ENCODE measurements at places on chromosomes 5 and 9. TPM values are rescaled to one million over a fixed set of nuclear protein-coding genes. Genes with fewer than 3 reads are reported as not detected.

- H3K27me3 ChIP-seq, result no peaks in the 10 kb centered on the region
- H3K36me3 ChIP-seq, result no peaks in the 10 kb centered on the region
- H3K27ac ChIP-seq, result no peak overlapping the region
- H3K4me1 ChIP-seq, result no peaks in the 10 kb centered on the region
- DNase-seq, result no peak
These were observed 247.1 kb downstream of the NFIB start for GRCh38 chr9:14066831-14067230.

DNA sequence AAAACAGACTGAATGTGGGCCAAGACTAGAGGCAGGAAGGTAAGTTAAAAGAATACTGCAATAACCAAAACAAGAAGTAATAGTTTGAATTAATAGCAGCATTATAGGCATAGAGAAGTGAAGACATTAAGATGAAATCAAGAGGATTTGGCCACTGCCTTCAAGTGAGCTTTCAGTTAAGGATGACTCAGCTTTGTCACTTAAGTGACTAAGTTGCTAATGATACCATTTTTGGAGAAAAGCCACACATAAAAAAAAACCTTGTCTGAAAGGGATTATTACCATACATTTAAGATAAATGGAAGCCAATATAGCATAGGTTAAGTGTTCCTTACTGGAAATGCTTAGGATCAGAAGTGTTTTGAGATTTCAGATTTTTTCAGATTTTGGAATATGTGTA lies 57.0 kb downstream of the ECPAS start:
- H3K4me1 ChIP-seq, result peaks cover 3% of the 10 kb centered on the region
- H3K27ac ChIP-seq, result peak overlapping the region; percentile 33
- H3K27me3 ChIP-seq, result no peaks in the 10 kb centered on the region
- H3K4me3 ChIP-seq, result no peak overlapping the region

DNA sequence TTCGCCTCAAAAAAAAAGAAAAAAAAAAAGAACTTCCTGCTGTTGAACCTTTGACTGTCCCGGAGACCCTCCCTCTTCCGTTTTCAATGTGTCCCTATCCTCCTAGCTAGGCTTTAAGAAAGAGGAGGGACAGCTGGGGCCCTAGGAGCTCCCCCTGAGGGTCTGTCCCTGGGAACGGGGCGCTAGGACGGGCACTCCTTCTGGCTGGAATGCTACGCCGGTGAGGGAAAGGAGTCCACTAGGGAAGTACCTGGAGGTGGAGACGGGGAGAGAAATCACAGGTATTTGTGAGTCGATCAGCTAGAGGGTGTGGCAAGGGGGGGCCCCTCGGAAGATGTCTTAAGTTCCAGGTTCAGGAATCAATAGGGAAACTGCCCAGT lies 4.6 kb downstream of the SIT1 start:
- H3K36me3 ChIP-seq, result peaks cover 33% of the 10 kb centered on the region
- no peaks in the 10 kb centered on the region for H3K27me3 ChIP-seq
- H3K27ac ChIP-seq, result peak overlapping the region; percentile 90

GRCh38 chr5:72268753-72269410 lies 51.2 kb downstream of the MRPS27 start:
- peaks cover 4% of the 10 kb centered on the region for H3K36me3 ChIP-seq
- no peak overlapping the region for H3K4me3 ChIP-seq
- no peaks in the 10 kb centered on the region for H3K27me3 ChIP-seq
- peaks cover 3% of the 10 kb centered on the region for H3K4me1 ChIP-seq
- no peak overlapping the region for H3K27ac ChIP-seq
- DNase-seq, result peak; percentile 29

The ACSL6 gene
- 34.6 TPM for total RNA-seq

GRCh38 chr9:107875571-107875980 lies 386.0 kb upstream of the KLF4 start:
- H3K4me3 ChIP-seq, result no peak overlapping the region
- H3K27ac ChIP-seq, result no peak overlapping the region
- H3K36me3 ChIP-seq, result no peaks in the 10 kb centered on the region
- no peaks in the 10 kb centered on the region for H3K4me1 ChIP-seq
- no peak for DNase-seq
- H3K27me3 ChIP-seq, result no peaks in the 10 kb centered on the region

The SPINK14 gene
- not detected for total RNA-seq

GRCh38 chr5:73282383-73282782 lies 109.4 kb downstream of the TMEM174 start:
- no peak overlapping the region for H3K27ac ChIP-seq
- H3K27me3 ChIP-seq, result peaks cover 27% of the 10 kb centered on the region
- no peak for DNase-seq
- no peaks in the 10 kb centered on the region for H3K4me1 ChIP-seq

DNA sequence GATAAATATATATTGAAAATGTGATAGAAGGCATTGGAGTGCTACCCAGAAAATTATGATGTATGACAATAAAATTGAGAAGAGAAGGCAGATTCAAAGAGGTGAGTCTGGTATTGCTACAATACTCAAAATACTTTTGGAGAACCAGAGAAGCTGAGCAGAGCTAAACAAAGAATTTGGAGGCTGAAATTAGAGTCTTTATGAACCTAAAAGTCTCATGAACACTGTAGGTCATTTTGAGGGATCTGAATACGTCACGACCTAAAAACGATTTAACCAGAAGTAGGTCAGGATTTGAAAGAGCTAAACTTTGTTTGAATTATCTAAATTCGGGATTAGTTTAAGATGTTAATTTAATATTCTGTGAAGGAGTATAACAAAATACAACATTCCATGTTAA lies 182.4 kb upstream of the CDH9 start:
- H3K4me1 ChIP-seq, result no peaks in the 10 kb centered on the region
- DNase-seq, result no peak
- H3K36me3 ChIP-seq, result no peaks in the 10 kb centered on the region
- H3K27me3 ChIP-seq, result no peaks in the 10 kb centered on the region

DNA sequence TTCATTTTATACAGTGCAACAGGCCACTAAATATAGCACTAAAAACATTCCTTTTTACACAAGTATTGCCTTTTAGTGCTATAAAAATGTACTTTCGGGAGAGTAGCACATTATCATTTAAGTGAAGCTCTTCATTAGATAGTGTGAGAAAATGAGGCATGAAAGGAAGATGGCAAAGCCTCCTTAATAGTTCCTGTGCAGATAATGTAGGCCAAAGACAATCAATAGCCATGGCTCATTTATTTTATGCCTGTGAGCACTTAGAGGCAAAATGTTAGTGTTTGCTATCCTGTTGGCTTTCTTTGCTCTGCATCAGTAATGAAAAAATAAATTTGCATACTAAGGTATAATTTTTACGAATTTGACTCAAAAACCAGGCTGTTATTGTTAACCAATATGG lies 929.5 kb upstream of the C9orf72 start:
- H3K27ac ChIP-seq, result no peak overlapping the region
- DNase-seq, result no peak

DNA sequence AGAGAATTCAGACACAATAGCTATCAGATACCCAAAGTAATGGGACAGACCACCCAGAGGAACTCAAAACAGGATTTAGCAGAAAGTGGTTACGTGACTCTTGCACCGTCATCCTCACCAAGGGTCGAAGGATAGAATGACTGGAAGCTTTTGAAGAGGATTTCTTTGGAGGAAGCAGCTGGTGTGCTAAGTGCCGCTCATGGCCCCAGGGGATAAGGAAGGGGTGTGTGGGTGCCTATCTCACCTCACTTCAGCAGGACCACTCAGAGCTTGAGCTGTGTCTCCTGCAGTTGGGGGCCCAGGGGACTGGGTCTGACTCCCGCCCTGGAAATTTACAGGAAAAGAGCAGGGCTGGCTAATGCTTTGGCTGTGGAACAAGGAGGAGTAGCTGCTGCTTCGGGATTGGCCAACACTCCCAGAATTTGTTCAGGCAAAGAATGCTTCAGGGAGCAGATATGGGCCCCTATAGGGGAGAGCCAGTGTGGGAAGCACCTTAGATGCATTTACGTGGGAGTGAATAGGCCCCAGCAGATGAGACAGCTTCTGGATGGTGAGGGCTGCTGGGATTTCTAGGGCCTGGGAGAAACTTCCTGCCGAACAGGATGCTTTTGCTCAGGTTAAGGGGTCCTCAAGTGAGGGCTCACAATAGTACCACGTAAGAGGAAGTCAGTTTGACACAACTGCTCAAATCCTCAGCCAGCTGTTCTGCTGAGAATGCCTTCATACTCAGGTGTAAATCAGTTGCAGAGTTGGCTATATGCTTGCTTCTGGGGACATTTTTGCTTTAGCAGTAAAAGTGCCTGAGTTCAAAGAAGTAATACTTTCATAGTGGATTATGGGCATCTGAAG lies 29.1 kb upstream of the TOMM5 start:
- no peak overlapping the region for H3K4me3 ChIP-seq
- no peaks in the 10 kb centered on the region for H3K36me3 ChIP-seq
- H3K27me3 ChIP-seq, result peaks cover 11% of the 10 kb centered on the region
- no peaks in the 10 kb centered on the region for H3K4me1 ChIP-seq
- DNase-seq, result no peak

DNA sequence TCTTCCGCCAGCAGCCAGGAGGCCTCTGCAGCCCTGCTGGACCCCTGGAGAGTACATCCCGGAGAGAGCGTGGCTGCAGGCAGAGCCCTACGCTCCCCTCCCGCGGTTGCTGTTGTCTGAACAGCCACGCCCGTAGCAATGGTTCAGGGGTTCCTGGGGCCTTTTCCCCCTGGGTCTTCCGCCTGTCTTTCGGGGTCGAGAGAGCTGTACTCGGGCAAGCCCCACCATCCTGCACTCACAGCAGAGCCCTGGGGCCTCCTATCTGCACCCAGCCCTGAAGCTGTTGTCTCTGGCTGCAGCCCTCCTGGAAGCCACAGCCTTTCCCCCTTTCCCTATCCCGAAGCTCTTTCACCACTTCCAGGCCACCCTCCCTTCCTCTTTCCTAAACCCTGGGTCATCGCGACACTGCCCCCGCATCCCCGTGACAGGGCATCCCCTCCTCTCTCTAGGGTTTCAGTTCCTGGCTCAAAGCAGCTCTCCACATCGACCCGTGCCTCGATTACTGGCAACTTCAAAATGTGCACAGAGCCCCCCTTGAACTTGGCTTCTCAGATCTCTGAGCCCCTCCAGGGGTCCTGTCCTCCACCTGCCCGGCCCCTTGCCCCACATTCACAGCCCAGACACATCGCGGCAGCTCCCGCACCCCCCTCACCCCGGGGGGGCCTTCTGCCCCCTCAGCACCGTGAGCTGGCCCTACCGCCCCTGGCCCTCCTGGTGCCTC lies 43.9 kb upstream of the CEP72 start:
- no peaks in the 10 kb centered on the region for H3K36me3 ChIP-seq
- DNase-seq, result no peak
- H3K27ac ChIP-seq, result no peak overlapping the region
- H3K27me3 ChIP-seq, result peaks cover 16% of the 10 kb centered on the region

- H3K36me3 ChIP-seq, result peaks cover 5% of the 10 kb centered on the region
- H3K4me3 ChIP-seq, result no peak overlapping the region
- peak overlapping the region; percentile 38 for H3K27ac ChIP-seq
- peaks cover 2% of the 10 kb centered on the region for H3K27me3 ChIP-seq
These were observed 7.2 kb upstream of the TMEM210 start for GRCh38 chr9:137178939-137179630.

DNA sequence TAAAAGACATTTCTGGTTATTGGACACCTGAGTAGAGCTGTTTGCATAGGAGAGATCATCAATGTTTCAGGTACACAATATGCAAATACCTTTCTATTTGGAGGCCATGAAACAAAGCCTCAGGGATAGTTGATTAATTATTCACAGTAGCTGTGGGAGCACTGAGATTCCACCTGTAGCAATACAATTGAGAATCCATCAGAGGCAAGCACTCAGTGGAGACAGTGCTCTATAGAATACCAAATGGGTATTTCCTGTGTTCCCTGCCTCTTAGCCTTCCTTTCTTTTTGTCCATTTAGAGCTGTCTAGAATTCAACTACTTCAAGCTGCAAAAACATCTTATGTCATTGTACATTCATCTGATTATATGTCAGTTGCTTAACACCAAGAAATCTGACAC lies 1754.0 kb upstream of the ACO1 start:
- H3K36me3 ChIP-seq, result no peaks in the 10 kb centered on the region
- H3K27ac ChIP-seq, result no peak overlapping the region
- DNase-seq, result no peak
- no peaks in the 10 kb centered on the region for H3K27me3 ChIP-seq
- no peak overlapping the region for H3K4me3 ChIP-seq

DNA sequence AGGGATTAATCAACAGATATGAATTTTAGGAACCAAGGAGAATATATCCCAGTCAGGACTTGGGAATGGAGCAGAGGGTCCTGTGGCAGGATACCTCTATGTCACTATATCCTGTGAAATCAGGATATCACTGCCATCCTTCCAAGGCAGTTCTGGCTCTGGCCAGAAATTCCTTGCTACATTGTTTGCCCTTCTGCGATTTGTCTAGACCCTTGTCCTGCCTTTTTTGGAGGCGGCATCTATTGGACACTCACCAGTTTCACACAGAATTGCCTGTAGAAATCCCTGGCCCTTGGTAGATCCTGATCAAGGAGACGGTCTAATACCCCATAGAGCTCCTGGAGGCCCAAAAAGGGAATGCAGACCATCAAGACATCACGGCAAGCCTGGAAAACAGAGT lies 71.2 kb downstream of the MROH2B start:
- no peak overlapping the region for H3K27ac ChIP-seq
- no peaks in the 10 kb centered on the region for H3K27me3 ChIP-seq
- no peak for DNase-seq
- H3K4me1 ChIP-seq, result no peaks in the 10 kb centered on the region

The GRXCR2 gene
- not detected for total RNA-seq

The SURF6 gene
- 20.5 TPM for total RNA-seq

- DNase-seq, result no peak
- H3K27ac ChIP-seq, result no peak overlapping the region
- H3K4me3 ChIP-seq, result no peak overlapping the region
- no peaks in the 10 kb centered on the region for H3K36me3 ChIP-seq
- no peaks in the 10 kb centered on the region for H3K27me3 ChIP-seq
These were observed 109.9 kb downstream of the RFX3 start for GRCh38 chr9:3415906-3416305.

DNA sequence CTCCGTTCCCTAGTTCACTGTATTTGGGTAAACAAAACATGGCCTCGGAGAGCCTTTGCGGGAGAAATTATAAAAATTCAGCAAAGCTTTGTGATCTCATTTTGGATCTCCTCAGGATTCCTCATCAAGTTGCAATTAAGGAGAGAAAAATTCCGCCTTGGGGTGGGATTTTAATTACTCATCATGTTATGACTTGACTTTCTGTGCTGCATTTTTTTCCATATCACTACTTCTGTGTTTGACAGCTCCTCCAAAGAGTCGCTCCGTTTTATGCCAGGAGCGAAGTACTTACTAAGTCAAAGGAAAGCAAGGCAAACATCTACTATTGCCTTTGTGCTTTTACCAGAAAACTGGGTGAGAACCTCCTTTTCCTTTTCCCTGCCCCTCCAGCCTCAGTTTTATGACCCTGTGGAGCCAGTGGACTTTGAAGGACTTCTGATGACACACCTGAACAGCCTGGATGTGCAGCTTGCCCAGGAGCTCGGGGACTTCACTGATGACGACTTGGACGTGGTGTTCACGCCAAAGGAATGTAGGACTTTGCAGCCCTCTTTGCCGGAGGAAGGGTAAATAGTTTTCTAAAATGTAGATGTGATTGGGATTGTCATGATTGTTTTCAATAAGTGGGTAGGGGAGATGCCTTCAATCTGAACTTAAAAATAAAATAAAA lies 71.5 kb downstream of the DOCK8 start:
- no peaks in the 10 kb centered on the region for H3K27me3 ChIP-seq
- DNase-seq, result no peak
- H3K27ac ChIP-seq, result no peak overlapping the region
- peaks cover 57% of the 10 kb centered on the region for H3K36me3 ChIP-seq
- H3K4me3 ChIP-seq, result no peak overlapping the region
- peaks cover 53% of the 10 kb centered on the region for H3K4me1 ChIP-seq

Data from activated naive CD8-positive, alpha-beta T cell treated with anti-CD3 and anti-CD28 coated beads, Interleukin-2, amount 10 ng/mL, durations not matched to agents 7 days and 5 days (primary cell).